Testis (tissue), 5 donors: ENCODE measurements at places on chromosomes 5 and 9.

DNA sequence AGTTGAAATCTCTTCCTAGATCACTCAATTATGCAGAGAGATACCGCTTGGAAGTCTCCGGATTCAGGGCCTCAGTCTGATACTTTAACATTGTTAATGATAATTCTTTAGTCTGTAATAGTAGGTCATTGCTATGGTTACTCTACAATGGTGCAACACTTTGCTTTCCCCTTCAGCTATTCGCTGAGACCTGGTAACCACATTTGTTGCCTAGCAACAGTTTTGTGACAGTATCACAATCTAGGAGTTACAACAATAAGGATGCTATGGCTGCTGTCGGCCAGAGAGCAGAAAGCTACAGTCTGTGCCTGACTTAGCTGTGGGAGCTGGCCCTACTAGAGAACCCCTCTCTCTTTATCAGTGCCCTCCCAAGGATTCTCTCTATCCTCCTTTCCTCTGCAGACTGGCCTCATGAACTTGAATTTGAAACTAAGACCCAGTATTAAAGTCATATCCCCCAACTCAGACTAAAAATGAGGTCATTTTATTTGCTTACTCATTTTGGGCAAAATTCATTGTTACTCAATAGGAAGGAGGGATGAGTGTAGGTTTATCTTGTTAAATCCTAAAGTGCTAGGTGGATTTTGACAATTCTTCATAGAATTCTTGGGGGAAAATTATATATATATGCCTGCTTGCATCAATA, 39.3 kb downstream of the NR2F1 start:
- no peak for DNase-seq

- no peak for DNase-seq
Observed at GRCh38 chr9:116337015-116337414, 183.4 kb downstream of the PAPPA start.

- peak; percentile 56 for DNase-seq
Observed at GRCh38 chr5:1174122-1174936, 27.1 kb upstream of the SLC6A19 start.

GRCh38 chr5:130141659-130142320, 237.5 kb downstream of the CHSY3 start:
- DNase-seq: peak; percentile 26

- DNase-seq: no peak
Observed at GRCh38 chr5:73485715-73486114, 12.5 kb upstream of the BTF3 start.

- DNase-seq: no peak
Observed at GRCh38 chr9:124257844-124258606, at the start of gene NEK6. Gene NEK6, plus strand, starts transcription at chr9:124257949. Its CDS starts 44,016 bp downstream, at chr9:124301965.
